ENCODE measurements at places on chromosomes 13 and 19.
A peak's percentile ranks its signal among the peaks of the same experiment; 100 is the strongest.

- no peak for DNase-seq
Measured at GRCh38 chr19:32241932-32242710, 103.3 kb upstream of the ZNF507 start.

GRCh38 chr19:39082745-39083598 lies 1.2 kb upstream of the ACP7 start:
- DNase-seq, result no peak

- no peak for DNase-seq
Measured at GRCh38 chr13:38862443-38862842, 128.2 kb downstream of the STOML3 start.

DNA sequence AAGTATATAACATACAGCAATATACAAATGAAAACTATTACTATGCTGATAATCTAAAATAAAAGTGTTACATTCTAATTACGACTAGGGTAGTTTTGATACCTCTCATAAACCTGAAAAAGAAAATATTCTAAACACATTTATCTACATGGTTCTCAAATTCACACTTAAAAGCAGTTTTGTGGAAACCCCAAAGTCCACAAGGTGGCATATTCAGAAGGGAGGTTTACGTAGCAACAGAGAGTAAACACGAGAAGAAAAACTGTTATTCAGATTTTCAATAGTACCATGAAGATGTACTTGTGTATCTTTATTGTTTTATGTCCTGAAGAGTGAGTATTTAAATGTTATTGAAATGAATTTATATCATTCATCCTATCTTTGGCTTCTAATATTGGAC lies 275.9 kb upstream of the KLHL1 start:
- DNase-seq, result no peak

- no peak for DNase-seq
Measured at GRCh38 chr13:98471934-98472333, 105.0 kb downstream of the STK24 start.

DNA sequence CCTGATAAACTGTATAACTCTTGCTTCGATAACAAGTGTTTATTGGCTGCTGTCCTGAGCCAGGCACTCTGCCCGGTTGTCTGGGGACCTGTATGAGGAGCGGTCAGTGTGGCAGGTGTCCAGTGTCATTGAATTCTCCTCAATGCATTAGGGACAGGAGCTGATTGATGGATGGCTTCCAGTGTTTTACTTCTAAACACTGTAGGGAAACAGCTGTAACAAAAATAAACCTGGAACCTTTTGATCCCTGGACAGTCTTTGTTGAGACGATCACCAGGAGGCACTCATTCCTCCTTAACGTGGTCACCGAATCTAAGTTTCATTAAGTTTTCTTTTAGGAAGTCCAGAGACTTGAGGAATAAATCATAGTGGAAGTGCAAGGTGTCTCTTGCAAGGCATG lies 17.9 kb downstream of the UBAC2 start:
- DNase-seq, result no peak

DNA sequence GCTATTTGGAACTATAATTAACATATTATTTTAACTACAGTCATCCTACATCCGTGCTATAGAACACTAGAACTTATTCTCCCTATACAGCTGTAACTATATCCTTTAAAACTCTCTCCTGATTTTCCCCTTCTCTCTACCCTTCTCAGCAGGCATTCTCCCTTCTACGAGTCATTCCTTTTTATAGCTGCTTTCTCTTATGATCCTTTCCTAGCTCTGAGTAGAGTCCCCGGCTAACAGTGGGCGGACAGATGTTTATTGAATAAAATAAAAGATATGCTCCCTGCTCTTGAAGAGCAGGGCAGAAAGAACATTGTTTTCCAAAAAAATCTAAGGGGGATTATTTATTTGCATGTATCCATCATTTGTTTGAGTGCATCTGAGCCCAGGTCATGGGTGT lies 246.5 kb upstream of the TMTC4 start:
- no peak for DNase-seq

DNA sequence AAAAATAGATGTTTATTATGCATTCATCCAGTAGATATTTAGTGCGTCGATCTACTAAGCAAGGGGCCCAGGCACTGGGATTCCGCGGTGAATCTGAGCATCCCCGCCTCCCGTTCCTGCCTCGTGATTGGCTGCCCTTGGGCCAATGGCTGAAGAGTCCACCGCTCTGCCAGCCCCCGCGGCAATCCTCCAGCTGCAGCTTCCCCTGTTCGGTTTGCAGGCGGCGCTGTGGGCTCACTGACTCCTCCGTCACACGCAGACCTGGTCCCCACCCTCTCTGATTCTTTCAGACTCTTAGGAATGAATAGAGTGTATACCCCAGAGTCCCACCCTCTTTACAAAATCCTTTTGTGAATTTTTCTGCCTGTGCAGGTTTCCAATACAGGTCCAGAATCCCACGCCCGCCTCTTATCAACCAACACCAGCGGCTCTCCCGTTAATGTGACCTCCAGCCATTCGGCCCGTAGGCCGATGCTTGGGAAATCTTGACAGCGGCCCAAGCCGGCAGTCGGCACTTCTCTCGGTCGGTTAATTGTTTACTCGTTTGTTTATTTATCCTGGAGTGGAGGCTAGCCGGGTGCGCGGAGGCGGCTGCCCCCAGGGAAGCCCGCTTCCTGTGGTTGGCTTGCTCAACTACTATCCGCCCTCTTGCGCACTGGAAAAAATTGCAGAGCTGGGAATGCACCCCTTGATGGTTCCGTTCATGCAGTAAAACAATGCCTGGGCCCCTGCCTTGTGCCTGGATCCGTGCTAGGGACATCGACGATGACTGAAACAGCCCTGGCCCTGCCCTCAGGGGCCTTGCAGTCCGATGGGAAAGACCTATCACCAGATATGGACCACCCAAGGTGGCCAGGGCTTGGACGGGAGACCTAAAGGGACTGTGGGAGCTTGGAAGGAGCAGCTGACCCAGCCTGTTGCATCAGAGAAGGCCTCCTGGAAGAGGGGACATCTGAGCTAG lies 4.5 kb upstream of the ARHGAP35 start:
- peak; percentile 85 for DNase-seq

GRCh38 chr19:48415395-48415794 lies 21.9 kb downstream of the GRIN2D start:
- DNase-seq, result peak; percentile 59

GRCh38 chr19:38247126-38247525 lies 9.0 kb downstream of the PPP1R14A start:
- DNase-seq, result no peak

DNA sequence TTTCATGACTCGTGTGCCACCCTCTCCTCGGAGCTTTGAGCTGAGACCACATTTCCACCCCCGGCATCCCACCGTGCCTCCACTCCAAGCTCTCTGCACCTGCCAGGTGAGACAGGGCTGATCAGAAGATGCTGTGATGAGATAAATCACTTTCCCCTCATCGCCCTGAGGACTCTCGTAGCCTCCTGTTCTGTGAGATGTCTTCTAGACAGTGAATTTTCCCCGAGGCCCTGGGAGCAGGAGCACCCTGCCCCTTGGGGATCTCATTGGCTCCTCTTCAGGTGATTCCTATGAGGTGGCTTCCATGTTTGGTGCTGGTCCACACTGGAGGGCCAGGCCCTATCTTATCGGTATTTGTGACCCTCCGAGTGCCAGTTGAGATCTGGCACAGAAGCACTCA lies 154.0 kb upstream of the TSHZ3 start:
- DNase-seq, result no peak

GRCh38 chr13:46337700-46338099 lies 49.4 kb downstream of the RUBCNL start:
- no peak for DNase-seq

- DNase-seq, result no peak
Measured at GRCh38 chr13:22031702-22032286, 360.9 kb downstream of the FGF9 start.

- DNase-seq, result peak; percentile 68
Measured at GRCh38 chr19:44401139-44402115, at the start of gene ZNF285. Gene ZNF285 (minus strand): TSS chr19:44401608. CDS start chr19:44397213, 4,395 bp downstream.

DNA sequence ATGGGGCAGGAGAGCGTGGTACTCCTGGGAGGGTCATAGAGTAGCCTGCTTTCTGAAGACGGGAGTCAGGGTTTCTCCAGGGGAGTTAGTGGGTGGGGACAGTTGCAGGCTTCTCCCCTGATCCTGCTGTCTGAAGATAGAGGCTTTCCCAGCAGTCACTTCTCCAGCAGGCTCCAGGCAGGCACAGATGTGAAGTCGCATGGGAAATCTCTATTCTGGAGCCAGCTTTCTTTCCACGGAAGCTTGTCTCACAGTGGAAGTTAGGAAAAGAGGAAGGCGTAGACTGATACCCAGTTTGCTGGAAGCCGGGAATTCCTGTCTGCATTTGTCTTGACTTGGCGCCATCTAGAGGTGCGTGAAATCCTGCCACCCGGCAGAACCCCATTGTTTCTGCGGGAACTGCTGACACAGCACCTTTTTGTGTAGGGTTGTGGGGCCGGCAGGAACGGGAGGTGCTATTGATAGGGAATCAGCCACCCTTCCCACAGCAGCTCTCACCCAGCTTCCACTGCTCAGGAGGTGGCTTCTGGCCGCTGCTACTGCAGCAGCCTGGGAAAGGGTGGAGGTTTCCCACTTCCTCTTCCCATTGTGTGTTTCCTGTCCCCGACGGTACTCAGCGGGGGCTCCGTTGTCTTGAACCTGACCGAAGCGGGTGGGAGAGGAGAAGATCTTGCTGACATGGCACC lies 28.5 kb upstream of the NPAS1 start:
- peak; percentile 43 for DNase-seq

DNA sequence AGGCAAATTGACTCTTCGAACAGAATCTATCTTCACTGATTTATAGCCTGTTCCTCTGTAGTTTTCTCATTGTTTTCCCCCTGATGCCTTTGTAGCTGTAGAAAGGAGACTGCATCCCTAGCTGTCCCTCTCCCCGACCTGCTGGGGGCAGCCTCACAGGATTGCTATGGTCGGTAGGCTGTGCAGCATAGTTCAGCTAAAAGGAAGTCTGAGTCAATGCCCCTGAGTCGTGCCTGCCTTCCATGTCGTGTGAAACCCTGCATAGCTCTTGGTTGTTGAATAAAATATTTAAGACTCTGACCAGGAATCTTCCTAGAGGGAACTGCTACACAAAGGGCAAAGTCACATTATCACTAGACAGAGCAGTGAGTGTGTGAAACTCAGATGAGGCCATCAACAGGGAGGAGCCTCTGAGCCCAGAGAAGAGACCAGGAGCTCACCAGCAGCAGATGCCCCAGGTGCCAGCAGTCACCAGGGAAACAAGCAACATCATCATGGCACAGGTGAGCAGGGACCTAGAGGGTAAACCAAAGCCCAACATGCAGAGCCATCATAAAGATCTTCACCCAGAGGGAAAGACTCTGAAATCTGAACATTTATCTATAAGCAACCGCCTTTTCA lies 108.4 kb upstream of the NBEA start:
- no peak for DNase-seq

DNA sequence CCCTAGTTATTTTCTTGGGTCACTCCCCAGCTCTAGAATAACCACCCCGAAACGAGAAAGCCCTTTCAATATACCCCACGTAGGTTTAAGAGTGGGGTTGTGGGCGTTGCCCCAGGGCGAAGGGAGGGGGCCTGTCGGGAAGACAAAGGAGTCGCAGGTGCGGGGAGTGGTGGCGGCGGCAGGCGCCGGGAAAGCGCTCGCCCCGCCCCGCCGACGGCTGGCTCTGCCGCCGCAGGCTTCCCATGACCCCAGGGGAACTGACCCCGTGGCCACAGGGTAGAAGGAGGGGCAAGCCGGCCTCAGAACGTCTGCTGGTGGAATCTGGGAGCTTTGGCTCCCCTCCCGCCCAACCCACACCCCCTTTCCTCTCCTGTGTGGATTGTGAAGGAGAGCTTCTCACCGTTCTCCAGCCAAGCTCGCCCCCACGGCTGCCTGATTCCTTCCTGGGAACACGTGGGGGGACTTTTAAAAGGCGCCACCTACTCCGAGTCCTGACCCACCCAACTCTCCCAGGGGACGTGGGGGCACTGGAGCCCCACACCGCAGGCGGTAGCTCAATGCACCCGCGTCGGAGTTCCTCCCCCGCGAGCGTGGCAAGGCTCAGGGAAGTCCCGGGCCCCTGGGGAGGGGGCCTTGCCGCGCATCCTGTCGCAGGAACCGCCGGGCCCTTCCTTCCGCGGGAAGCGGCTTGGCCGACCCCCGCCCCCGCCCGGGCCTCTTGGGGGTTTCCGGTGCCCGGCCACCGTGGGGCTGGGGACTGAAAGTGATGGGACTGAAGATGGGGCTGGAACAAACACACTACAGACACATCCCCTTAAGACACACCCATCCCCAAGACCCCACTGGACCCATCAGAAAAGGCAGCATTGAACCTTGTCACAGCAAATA lies 5.5 kb downstream of the IER2 start:
- peak; percentile 71 for DNase-seq

GRCh38 chr19:30719189-30719998 lies 347.2 kb downstream of the ZNF536 start:
- DNase-seq, result no peak

DNA sequence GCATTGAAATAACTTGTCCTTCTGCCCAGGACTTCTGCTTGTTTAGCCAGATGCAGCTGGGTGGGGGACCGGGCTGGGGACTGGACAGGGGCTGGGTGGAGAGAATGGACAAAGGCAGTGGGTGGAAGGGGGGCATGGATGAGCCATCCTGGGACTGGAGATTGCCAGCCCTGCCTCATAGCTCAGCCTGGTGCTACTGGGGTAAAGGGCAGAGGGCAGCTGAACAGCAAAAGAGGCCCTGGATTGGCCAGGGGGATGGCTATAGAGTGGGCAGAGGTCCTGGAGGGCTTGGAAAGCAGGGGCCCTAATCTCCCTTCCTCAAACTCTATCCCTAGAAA lies 17.7 kb upstream of the PLAUR start:
- DNase-seq, result no peak

DNA sequence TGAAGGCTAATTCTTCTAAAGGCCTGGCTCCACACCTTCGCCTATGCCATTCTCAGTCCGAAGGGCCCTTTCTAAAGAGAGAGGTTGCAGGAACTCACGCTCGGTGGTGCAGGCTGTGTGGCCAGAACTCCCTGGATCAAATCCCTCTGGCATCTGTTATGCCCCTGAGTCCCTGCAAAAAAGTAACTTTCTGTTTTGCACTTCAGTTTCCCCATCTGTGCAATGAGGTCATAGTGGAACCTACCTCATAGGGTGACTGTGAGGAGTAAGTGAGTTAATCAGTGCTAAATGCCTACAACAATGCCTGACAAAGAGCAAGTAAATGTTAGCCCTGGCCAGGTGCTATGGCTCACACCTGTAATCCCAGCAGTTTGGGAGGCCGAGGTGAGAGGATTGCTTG lies 7.3 kb downstream of the IGSF23 start:
- no peak for DNase-seq

- no peak for DNase-seq
Measured at GRCh38 chr19:3465552-3465951, 14.8 kb downstream of the SMIM24 start.

GRCh38 chr13:27712421-27712820 lies 79.9 kb upstream of the GSX1 start:
- no peak for DNase-seq
